T-helper 1 cell (primary cell): ENCODE measurements at places on chromosomes 5 and 9.
A peak's percentile ranks its signal among the peaks of the same experiment; 100 is the strongest.

- DNase-seq, result no peak
Observed at GRCh38 chr5:143219696-143220095, 183.8 kb downstream of the NR3C1 start.

GRCh38 chr5:59817536-59817935 is 76.0 kb downstream of the PDE4D start:
- no peak for DNase-seq

GRCh38 chr9:14313951-14314423 is at the start of gene NFIB:
TSS of gene NFIB (minus strand) at chr9:14314141. CDS start at chr9:14313511, 630 bp downstream.
- no peak for DNase-seq

GRCh38 chr5:151315998-151316597 is 12.5 kb upstream of the SLC36A3 start:
- no peak for DNase-seq

GRCh38 chr5:108617467-108618435 is 129.9 kb upstream of the FER start:
- DNase-seq, result no peak

DNA sequence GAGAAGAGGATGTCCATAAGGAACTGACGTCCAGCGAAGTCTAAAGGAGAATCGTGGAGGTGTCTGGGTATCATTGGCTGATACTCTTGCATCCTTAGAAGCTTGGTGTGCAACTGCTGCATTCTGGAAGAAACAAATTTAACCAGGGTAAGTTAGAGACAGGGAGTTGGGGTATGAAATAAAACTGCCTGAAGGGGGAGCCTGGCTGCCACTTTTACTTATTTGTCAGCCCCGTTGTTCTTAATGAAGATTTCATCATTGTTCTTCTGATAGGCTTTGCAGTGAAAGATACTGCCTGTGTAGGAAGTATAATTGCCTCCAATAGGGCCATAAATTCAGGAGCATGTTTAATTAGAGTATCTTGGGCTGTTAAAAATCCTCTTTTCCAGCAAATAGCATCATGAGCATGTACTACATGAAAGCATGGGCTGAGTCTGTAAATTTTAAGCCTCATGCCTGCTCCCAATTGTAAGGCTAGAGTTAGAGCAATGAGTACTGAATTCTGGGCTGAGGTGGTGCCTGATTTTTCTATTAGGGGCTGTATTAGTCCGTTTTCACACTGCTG is 1264.5 kb upstream of the ACO1 start:
- peak; percentile 39 for DNase-seq
